Activated T-cell treated with anti-CD3 and anti-CD28 coated beads for 1 hour (primary cell): ENCODE measurements at places on chromosomes 3 and 15.
A peak's percentile ranks its signal among the peaks of the same experiment; 100 is the strongest.

- no peak for DNase-seq
These were observed 51.9 kb downstream of the GOLM2 start for GRCh38 chr15:44340410-44340809.

GRCh38 chr3:126033765-126034164 is 50.2 kb downstream of the SLC41A3 start:
- no peak for DNase-seq

- no peak for DNase-seq
These were observed 170.5 kb downstream of the CTNNB1 start for GRCh38 chr3:41369838-41370237.

GRCh38 chr15:90674476-90674875 is 42.7 kb upstream of the BLM start:
- DNase-seq = no peak

- no peak for DNase-seq
These were observed 167.2 kb upstream of the SLC2A2 start for GRCh38 chr3:171193693-171194092.

DNA sequence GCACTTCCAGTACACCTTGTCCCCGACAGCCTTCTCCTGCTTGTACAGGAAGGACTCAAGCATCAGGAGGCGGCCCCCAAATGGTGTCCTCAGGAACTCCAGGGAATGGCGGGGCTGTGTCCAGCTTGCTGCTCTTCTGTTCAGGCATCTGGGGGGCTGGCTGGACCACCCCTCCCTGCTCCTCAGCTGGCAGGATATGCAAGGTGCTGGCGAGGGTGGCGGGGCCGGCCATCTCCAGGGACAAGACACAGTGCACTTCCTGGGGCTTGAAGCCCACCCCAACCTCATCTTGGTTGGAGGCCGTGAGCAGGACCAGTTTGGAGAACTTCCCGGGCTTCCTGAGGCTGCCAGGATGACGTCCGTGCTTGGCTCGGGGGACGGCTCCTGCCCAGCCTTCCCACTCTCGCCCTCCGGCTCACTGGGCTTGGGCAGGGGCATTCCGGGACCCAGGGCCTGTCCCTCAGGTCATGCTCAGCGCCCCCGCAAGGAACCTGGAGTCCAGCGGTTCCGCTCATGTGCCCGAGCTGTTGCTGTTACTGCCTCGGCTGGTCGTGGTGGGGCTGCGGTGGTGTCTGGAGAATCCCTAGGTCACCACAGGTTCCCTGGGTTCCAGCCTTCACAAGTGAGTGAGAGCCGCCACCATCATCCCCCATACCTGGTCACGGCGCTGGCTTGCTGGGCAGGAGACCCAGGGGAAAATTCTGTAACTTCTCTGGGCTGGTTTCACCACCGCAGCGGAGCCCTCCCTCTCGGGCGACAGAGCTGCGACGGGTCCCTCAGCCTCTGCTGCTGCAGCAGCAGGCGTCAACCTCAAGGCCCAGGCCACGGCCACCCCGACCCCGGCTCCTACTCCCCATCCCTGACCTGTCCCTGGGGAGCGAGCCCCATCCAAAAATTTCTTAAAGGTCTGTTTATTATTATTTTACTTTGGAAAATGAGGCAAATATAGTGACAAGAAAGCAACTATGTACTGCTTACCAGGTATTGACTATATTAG is 82.8 kb upstream of the FXR1 start:
- DNase-seq = no peak

GRCh38 chr3:127228866-127229265 is 35.9 kb downstream of the PRR23E start:
- no peak for DNase-seq

DNA sequence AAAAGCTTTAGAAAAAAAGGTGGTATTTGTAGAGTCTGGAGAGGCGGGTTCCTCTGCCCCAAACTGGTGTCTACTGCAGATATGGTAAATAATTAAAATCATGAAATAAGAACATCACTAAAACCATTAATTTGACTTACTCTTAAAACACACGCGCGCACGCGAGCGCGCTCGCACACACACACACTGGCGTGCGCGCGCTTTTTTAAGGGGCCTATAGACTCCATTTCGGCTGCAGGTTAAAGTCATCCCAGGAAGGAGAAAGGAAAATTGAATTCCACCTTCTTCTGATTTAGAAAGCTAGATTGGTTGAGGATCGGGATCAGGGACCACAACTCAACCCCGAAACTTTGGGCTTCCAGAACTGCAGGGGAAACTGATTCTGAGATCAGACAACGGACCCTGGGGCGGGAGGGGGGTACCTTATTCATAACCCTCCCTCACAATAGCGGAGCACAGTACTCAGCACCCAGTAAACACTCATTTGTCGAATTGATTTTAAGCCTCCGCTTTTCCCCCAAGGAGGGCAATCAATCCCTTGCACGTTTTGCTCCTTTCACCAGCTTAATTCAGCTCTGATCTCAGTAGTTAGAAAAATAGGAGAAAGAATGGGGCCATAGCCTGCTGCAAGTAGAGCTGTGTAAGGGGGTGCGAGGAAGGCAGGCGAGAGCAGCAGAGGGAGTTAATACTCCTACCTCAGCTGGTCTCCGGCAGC is 509 bp upstream of the LRRC3B start:
- no peak for DNase-seq

GRCh38 chr15:64749167-64749566 is 26.2 kb downstream of the RBPMS2 start:
- no peak for DNase-seq

- DNase-seq = no peak
These were observed 354.3 kb downstream of the AGBL1 start for GRCh38 chr15:86433983-86434382.

- DNase-seq = no peak
These were observed 18.8 kb downstream of the MECOM start for GRCh38 chr3:169644750-169645149.

DNA sequence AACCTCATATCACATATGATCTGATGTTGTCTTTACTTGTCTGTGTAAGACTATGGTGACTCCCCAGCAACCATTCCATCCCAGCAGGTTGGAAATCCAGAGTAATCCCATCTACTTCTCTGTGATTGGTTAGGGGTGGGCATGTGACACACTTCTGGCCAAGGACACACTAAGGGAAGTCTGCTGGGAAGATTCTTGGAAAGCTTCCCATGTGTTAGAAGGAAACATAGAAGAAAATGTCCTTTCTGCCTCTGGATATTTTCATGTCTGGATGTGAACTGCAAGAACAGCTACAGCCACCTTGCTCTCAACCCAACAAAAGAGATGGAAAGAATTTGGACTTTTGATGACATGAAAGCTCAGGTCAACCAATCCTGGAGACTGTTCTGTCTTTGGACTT is 2.6 kb upstream of the UBE2Q2 start:
- DNase-seq = no peak

DNA sequence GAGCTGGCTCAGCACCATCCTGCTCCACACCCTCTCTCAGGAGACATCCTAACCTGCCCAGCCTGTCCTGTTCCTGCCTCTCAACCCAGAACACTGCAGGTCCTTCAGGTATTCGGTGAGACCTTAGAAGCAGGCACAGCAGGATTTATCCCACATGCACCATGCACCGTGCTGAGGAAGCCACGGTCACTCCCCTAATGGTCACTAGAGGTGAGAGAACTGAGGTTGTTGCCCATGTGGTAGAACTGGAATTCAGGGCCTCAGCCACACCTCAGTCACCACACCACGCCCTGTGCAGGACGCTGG is 36.9 kb downstream of the APBA2 start:
- no peak for DNase-seq

- DNase-seq = no peak
These were observed 20.7 kb downstream of the ZBTB38 start for GRCh38 chr3:141388823-141389621.

GRCh38 chr15:69980341-69981059 is 117.2 kb downstream of the TLE3 start:
- no peak for DNase-seq

GRCh38 chr3:20080956-20081554 is 40.8 kb downstream of the KAT2B start:
- no peak for DNase-seq

- DNase-seq = no peak
These were observed 620.2 kb downstream of the ZBBX start for GRCh38 chr3:166759736-166760513.

DNA sequence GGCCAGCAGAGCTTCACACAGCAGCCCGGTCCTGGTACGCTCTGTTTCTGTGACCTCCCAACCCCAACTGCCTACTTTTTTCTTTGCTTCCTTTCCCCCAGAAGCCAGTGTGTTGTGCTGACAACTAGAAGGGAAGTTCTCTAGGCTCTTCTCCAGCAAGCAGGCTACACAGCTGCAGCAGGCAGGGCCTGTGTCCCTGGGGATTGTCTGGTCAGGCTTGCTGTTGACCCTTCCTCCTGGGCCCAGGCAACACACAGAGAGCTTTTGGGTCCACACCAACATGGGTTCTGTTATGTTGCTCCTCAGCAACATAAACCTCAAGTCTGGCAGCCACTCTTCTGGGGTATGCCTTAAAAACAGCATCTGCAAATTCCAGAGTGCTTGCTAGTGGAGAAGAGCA is 36.2 kb upstream of the TSPAN3 start:
- DNase-seq = no peak

DNA sequence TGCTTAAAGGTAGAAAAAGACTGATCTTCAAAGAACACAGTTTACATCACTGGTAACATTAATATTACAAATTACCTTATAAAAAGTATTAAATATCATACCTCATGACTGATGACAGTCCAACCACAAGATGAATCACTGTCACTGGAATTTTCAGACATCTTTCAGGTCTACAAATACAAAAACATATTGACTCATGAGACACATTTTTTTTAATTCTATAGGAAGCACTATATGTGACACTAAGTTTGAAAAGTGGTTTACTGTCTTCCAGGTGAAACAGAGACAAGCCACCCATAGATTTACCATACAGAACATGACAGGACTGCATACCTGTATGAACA is 18.9 kb downstream of the CCPG1 start:
- no peak for DNase-seq

DNA sequence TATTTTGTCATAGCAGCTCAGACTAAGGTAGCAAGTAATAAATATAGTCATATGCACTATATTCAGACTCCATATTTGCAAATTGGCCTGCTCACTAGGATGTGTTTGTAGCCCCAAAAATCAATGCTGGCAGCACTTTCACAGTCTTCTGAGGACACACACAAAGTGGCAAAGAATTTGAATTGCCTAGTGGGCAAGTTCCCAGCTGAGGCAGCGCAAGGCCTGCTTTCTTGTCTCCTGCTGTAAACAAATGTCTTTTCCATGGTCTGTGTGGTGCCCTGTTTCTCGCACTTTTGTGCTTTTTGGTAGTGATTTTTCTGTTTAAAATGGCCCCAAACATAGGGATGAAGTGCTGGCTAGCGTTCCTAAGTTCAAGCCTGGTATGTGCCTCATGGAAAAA is 416.0 kb downstream of the OCA2 start:
- no peak for DNase-seq

DNA sequence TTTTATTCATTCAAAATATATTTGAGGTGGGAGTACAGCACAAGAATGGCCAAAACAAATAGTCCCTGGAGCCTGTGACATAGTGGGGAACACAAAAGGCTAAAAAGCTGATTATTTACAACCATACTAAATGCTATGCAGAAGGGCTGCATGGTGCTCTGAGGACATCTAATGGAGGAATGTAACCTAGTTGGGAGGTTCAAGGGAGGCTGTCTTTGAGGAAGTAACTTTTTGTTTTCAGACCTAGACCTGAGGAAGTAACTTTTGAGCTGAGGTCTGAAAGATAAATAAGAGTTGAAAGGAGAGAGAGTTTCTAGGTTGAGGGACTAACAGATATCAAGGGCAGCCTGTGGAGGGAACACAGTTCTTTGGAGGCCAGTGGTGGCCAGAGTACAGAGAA is 34.8 kb upstream of the RASA2 start:
- no peak for DNase-seq

- no peak for DNase-seq
These were observed 474.4 kb upstream of the AGTR1 start for GRCh38 chr3:148223266-148223665.

GRCh38 chr15:99522288-99522687 is 43.5 kb upstream of the MEF2A start:
- DNase-seq = no peak

DNA sequence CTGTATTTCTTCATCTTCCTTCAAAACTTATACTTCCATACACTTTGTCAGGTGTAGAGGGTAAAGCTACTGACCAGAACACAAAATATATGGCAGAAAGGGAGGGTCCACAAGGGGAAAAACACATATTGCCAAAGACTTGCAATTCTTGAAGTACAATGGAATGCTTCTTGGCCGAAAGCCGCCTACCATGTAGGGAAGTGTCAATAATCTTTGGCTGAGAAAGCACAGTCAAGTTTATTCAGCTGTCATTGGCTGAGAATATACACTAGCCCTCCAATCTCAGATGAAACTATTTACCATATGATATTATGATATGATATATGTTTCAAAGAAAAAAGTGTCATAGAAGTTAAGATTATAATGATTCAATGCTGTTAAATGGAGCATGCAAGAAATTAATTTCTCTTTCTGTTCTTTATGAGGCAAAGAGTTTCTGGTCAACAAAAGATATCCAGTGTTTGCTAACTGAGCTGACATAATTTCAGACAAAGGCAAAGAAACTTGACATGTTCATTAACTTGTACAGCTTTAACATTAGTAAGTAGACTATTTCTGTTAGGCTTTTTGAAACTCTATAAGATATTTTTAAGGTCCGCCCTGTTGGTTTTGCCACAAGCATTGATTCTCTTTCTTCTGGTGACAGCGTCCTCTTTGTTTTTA is 89.0 kb upstream of the LPP start:
- DNase-seq = no peak

DNA sequence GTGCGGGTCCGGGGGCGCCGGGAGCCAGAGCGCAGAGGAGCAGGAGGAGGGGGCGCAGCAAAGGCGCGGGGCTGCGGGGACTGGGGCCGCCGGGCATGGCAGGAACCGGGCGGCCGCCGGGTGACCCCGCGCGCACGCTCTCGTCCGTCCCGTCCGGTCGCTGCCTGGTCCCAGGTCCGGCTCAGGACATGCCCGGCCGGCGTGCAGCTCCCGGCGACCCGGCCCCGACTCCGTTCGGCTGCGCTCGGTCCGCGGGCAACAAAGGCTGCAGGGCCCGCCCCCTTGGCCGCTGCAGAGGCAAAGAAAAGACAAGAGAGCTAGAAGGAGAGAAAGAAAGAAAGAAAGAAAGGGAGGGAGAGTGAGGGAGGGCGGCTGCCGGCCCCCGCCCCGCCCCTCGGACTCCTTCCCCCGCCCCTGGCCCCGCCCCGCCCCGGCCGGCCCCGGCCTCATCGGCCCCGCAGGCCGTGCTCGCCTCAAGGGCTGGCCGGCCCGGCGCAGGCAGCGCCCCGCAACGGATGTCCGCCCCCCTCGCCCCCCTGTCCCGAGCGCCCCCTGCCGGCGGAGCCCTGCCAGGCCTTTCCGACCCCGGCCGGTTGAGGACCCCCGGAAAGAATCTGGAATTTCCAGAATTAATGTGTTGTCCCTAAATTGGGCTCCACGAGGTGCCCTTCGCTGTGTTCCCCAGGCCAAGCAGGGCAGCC is at the start of gene ADAMTS7:
Gene ADAMTS7, minus strand, starts transcription at position 341 of the 701 bp plus-strand sequence. Its CDS starts 244 bp downstream, at position 97.
- DNase-seq = peak; percentile 45

- no peak for DNase-seq
These were observed 1268.7 kb downstream of the SI start for GRCh38 chr3:163809540-163809993.

- no peak for DNase-seq
These were observed 9.6 kb downstream of the CCR8 start for GRCh38 chr3:39339086-39339485.
